ENCODE measurements at places on chromosomes 3 and 15.

GRCh38 chr3:108088697-108089096 is 2.1 kb downstream of the CD47 start:
- DNase-seq, result no peak

DNA sequence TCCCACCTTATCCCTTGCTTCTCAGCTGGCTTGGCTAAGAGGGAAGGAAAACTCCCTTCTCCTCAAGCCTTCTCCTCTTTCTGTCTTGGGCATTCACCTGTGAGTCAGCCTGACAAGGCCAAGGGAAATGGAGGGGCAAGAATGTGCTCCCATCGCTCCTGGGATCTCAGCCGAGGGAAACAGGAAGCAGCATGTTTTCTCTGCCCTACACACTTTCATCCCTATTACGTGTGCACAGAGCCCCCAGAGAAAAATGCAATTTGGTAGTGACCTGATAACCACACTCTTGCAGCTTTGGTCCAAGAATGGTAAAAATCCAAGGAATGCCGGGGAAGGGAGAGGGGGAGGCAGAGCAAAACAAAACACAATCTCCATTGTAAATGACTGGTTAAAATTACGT is 32.9 kb upstream of the MTMR10 start:
- DNase-seq, result no peak

- DNase-seq, result no peak
These were observed 16.1 kb downstream of the CACNA1D start for GRCh38 chr3:53510508-53510907.

DNA sequence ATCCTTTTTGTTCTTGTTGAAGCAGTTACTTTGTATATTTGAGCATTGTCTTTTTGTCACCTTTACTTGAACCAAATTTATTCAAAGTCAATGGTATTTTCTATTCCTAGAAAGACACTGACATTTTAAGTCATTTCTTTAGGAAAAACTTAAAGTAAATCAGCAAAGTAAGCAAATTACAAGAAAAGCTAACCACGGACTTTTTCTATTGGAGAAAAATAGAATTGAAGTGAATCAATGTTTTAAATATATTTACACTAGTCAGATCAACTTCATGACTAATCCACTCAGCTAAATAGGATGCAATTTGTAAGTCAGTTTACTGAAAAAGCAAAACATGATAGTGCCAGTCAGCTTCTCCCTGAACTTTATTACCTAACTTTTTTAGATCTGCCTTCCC is 733.8 kb upstream of the ALCAM start:
- no peak for DNase-seq

GRCh38 chr3:194245975-194246561 is 105.1 kb downstream of the CPN2 start:
- no peak for DNase-seq

DNA sequence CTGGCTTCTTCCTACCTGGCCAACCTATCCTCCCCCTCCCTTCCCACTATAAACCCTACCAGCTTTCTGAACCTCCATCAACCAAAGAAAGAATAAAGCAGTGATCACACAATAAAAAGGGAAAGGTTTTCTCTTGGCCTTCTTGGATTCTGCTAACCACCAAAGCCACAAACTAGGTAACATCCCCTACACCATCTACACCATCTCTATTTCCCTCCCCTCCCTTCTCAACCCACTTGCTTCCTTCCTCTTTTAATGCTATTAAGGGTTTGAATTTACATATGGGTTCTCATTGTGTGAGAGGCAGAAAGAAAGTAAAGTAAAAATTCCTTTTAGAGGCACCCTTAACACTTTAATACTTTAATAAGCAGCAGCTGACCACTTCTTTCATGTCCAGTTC is 25.8 kb upstream of the RSL24D1 start:
- no peak for DNase-seq

DNA sequence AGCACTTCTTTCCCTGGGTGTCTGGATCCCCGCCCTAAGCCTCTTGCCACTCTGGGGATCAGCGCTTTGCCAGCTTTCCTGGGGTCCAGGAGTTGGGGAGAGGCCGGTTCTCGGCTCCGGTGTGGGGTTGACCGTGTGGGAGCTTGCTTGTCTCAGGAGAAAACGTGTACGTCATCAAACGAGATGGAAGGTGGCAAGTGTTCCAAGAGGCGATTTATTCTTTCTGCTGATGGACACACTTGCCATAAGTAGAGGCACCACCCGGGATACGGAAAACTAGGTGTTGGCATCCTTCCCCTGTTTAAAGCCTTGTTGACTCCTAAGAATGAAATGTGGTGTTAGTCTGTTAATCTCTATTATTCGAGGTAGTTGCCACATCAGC is 295 bp downstream of the ZWILCH start:
- no peak for DNase-seq

DNA sequence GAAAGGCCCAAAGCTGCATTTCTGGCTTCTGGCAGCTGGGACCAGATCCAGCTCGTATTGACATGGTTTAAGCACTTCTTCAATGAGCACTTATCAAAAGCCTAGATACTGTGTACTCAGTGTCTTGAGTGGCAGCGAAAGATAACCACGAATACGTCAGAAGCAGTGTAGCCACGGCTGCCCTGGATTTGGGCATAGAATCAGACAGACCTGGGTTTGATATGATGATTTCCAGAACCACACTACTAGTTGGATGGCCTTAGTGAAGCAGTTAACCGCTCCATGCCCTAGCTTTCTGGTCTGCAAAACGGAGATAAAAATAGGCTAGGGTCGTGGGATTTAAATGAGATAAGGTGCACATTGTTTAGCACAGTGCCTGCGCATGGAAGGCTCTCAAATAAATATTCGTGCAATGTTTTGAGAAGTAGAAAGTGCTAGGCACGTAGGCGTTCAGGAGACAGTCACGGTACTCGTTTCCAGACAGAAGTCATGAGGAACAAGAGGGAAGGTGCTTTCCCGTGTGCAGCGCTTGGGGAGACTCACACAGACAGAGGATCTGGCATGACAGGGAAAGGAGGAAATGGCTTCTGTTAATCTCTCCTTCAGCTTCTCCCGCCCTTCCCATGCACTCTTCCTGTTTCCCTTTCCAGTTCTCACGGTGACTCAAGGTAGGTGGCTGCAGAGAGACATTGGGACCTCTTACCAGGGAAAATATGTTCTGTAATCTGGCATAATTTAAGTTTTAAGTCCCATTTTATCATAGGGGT is 70.3 kb downstream of the CCNL1 start:
- no peak for DNase-seq

GRCh38 chr15:60589728-60590127 is 110.8 kb upstream of the ICE2 start:
- no peak for DNase-seq

GRCh38 chr3:127306361-127307111 is 18.7 kb upstream of the PRR20G start:
- DNase-seq, result no peak

DNA sequence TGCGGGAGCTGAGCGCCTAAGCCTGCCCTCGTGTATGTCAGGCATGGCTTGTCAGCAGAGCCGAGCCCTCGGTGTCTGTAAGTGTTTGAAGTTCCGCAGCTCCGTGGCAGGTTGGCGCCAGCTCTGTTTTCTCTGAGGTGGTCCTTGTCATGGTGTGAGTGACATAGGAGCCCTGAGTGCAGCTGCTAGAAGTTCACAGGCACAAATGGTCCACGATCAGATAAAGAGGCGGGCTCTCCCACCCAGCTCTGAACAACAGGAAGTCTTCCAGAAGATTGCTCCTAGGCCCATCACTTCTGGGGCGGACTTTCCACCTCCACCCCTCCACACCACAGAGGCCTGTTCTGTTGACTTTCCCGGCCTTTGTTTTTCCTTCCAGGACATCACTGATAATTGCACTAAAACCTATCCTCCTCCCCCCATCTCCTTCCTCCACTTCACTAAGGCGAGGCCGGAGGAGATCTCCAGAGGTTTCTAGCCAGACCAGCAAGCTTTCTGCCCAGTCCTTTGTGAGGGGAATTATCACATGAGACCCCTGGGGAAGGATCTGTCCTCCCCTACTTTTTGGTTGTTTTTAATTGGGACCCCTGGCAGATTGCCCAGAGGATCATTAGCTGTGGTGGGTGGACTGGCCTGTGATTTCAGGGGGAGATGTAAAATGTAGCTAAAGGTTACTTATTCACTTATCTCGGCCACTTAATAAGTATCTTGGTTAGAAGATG is 19.9 kb downstream of the ITPR1 start:
- no peak for DNase-seq
